Thoracic aorta (tissue), 2 donors: ENCODE measurements at places on chromosomes 4 and X.

GRCh38 chr4:55069248-55069647, 56.1 kb downstream of the KDR start:
- DNase-seq: no peak

DNA sequence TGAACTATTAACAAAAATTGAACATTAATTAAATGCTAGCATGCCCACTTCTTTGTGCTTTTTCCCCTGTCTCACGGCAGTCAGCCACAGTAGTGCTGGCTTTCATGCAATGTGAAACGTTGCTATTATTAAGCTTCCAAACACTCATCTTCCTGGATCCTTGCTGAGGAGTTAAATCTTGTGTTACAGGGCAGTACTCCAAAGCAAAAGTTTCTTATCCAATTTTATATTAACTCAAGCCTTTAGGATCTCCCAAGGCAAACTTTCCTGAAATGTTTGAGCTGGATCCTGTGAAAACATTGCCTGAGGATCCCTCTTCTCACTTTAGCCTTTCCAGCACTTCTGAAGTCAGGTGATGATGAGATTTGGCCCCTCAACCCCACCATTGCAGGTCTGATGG, 1454.8 kb downstream of the FSTL5 start:
- DNase-seq: no peak

GRCh38 chr4:6233929-6234328, 33.6 kb upstream of the JAKMIP1 start:
- no peak for DNase-seq

DNA sequence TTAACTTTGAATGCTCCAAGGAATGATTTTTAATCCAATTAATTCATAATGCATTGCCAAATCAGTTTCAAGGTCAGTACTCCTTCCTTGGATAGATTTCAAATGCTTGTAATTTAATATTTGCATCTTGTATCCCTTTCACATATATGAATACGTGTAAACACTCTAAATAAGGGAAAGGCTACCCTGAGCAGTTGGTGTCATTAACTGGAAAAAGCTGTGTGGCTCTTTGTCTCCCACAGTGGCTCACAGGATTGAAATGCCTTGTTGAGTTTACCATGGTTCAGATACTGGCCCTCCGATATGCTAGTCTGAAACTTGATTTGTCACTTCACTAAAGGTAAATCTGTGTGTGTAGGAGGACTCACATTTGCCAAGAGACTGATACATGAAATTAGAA, 16.7 kb upstream of the ACOT9 start:
- DNase-seq: no peak

DNA sequence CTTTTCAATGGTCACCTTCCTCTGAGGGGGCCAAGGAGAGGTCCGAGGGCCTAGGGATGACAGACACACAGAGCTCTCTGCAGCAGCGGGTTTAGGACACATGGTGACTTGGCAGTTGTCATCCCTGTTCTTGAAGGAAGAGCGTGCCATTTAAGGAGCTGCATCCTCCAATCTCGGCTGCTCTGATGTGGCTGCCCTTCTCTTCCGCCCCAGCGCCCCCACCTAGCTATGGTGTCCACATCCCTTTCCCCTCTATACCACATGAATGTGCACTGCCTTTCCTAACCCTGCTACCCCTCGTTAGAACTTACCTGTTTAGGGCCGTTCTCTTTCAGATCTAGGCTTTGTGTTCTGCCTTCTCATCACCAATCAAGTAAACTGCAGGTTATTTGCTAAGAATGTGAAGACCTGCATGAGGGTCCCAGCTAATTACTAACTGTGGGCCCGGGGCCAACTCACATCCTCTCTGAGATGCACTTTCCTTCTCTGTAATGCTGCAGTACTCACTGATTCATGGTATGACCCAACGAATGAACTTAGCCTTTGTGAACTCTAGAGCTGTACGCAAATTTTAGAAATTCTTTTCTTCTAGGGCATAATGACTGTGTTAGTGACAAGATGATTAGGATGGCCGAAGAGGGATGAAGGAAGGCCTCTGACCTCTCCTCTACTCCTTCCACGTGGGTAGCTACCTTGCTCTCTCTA, 38.2 kb downstream of the CHST7 start:
- no peak for DNase-seq

DNA sequence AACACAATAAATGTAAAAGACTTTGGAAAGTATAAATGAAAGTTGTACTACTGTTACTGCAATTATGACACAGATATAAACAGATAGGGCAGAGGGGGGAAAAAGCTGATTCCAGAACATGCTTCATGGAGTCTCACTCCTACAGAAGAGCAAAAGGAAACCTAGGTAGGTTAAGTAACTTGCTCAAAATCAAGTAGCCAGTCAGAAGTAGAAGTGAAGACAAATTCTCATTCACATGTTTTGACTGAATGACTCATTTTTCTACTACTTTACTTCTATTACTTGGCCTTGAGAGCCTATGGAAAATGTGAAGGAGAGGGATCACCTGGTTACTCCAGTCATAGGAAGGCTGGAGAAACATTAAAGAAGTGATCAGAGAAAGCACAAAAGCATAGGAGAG, 23.6 kb upstream of the RASGEF1B start:
- DNase-seq: no peak

DNA sequence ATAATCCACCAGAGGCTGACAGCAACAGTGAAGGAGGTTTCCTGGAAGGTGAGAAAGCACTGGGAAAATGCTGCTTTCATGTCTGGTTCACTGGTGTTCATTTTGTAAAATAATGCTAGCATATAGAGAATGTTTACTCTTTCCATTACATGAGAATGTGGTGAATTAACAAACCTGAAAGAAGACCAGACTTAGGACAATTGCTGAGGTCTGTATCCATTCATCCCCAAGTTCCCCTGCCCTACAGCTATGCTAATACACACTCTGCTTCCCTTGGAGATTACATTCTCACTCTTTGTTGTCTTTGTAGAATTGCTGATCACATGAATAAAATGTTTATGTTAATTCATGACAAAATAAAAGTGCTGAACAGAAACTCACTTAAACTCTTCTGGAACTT, 99.5 kb downstream of the ARHGAP6 start:
- no peak for DNase-seq

DNA sequence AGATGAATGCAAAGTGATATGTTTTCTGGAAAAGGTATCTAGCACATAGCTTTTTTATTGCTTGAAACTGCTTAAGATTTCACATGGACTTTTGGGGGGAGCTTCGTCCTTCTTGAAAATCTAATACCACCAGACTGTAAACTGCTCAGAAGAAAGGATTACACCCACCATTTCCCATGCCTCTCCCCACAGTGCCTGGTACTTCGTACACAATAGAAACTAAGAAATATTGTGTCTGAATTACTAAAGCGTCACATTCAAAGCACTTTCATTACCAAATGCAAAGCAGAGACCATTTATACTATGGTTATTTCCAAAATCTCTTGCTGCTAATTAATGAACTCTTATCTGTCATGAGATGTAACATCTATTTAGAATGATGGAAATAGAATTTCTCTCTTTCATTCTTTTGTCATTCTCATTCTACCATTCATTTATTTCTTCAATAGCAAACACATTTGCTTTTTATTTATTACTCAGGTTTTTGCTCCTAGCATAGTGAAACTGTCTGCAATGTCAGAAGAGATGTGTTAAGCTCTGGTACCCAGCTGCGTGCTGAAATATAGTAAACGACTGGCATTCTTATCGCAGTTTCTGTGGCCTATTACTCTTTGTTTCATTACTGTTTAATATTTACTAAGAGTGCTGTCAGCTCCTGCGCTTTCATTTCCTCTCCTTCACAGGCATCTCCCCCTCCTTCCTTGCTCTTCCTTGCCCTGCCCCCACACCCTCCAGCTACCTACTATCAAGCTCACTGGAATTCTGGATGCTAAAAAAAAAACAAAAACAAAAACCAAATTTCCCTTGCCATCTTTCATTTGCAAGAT, 51.4 kb upstream of the RAPGEF2 start:
- no peak for DNase-seq

GRCh38 chr4:176548571-176548970, 228.8 kb downstream of the SPCS3 start:
- no peak for DNase-seq

DNA sequence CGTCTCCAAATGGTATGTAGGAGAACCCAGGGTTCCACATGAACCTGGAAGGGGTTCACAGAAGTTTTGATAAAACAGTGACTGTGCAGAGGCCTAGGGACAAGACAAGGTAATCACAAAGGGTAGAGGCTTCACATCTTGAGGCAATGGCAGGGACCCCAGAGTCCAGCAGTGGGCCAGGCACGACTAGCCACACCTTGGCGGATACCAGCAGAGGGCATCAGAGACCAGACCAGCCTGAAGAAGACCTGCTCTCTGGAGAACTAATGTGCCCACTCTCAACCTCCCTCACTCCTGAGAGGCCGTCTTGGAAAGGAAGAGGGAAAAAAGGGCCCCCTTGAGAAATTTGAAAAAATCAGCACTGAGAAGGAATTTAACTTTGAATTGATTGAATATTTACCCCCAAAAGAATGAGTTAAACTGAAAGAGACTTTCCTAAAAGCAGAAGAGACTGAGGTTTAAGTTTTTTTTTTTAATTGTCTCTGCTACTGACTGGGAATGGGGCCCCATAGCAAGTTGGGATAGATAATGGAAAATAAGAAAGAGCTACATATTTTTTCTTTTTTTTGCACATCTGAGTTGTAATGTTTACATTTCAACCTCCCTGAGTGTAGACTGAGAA, 243.8 kb upstream of the JADE1 start:
- DNase-seq: no peak

- DNase-seq: no peak
Observed at GRCh38 chr4:71784569-71785197, 804 bp upstream of the GC start.

GRCh38 chr4:183175631-183176232, 76.7 kb downstream of the WWC2 start:
- no peak for DNase-seq

DNA sequence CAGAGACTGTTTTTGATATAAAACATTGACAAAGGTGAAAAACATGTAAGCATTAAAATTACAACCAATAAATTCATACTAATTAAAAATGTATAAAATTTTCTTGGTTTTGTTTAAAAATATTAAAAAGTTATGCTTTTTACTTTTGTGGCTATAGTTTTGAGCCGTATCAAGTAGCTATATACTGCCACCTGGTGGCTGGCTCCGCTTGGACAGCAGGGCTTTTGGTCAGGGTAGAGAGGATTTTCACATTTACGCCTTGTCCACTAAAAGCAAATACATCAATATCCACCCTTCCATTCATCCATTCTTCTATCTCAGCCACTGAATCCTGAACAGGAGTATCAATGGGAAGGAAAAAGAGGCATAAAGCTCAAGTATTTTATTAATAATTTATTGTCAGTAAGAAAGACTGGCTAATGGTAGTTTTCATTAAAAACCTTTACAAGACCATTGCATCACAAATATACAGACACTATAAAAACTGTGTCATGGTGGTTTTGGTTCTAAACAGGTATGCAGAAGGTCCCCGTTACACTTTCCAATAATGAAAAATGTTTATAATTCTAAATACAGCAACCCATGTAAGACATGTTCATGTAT, 32.1 kb upstream of the MTNR1A start:
- DNase-seq: peak; percentile 20

- DNase-seq: no peak
Observed at GRCh38 chr4:124449881-124450280, 262.7 kb downstream of the ANKRD50 start.

GRCh38 chr4:84578540-84579402, 4.2 kb upstream of the CDS1 start:
- no peak for DNase-seq

- DNase-seq: no peak
Observed at GRCh38 chr4:169098969-169099690, 89.1 kb upstream of the CBR4 start.

DNA sequence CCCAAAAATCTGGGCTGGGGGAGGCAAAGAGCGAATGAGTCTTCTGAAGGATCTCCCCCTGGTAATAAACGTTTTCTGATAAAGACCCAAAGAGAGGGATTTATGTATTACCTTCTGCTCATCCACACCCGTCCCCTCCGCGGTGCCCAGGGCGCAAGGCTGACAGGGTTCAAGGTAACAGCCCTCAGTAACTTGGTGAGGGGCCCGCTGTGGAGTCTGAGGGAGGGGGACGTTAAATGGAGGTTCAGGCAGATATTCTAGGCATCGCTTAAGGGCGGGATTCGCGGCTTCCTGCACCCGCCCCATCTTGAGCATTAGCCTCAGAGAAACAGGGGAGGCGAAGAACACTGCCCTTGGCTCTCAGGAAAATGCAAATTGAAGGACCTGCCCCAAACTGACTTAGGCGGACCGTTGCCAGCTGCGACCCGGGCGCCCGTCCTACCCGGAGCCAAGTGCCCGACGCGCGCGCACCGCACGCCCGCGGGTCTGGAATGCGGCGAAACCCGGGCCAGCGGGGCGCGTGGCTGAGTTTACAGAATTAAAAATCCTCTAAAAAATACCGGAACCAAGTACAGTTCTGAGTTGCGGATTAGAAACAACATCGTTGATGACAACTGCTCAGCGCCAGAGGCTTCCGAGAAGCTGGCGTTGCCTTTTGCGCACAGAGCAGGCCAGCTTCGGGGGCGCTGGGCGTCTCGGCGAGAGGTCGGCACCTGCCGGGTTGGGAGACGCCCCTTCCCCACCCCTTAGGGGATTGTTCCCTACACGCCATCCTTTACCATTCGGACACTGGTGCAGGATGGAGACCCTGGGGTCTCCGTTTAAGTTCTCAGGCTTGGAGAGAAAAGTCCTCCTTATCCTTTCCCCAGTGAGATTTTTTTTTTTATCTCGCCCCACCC, 2.8 kb downstream of the HELT start:
- DNase-seq: no peak

DNA sequence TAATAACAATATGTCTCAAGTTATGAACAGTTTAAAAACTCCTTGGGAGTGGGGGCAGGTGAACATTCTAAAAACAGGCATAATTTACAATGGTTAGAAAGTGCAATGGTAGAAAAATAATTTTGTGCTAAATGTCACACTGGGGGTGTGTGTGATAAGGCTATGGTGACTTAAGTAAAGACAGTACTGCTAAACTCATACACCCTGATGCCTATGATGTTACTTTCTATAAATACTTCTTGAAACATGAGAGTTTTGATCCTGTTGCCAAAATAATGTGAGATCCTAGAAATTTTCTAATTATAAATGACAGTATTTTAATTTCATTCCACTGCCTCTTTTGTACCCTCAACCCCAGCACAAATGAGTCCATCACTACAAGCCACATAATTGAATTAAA, 144.2 kb downstream of the POLA1 start:
- no peak for DNase-seq

- DNase-seq: no peak
Observed at GRCh38 chr4:102037566-102037965, 247.0 kb downstream of the BANK1 start.

DNA sequence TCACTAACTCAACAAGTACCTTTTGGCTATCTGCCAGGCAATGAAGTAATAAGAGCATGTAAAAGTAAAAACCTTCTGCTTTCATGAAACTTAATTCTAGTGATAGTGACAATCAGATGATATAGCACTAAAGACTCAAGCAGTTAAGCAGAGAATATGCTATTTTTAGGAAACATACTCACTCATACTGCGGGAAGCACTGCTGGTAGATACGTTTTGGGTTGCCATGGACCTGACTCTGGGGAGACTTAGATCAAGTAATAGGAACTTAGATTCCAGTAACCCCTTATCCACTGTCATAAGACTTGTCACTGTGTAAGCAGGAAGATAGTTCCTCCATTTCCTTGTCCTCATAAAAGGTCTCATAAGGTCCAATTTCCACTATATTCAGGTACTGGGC, 386.3 kb downstream of the DMD start:
- DNase-seq: no peak

GRCh38 chrX:45843518-45843917, 642.8 kb upstream of the DIPK2B start:
- no peak for DNase-seq

- DNase-seq: no peak
Observed at GRCh38 chr4:67996127-67996526, 32.8 kb upstream of the TMPRSS11A start.

GRCh38 chrX:40326186-40326965, 228.6 kb upstream of the BCOR start:
- DNase-seq: no peak
